ENCODE measurements at places on chromosomes 2 and 18.

- no peak for DNase-seq
These were observed 52.9 kb downstream of the EN1 start for GRCh38 chr2:118794546-118794945.

DNA sequence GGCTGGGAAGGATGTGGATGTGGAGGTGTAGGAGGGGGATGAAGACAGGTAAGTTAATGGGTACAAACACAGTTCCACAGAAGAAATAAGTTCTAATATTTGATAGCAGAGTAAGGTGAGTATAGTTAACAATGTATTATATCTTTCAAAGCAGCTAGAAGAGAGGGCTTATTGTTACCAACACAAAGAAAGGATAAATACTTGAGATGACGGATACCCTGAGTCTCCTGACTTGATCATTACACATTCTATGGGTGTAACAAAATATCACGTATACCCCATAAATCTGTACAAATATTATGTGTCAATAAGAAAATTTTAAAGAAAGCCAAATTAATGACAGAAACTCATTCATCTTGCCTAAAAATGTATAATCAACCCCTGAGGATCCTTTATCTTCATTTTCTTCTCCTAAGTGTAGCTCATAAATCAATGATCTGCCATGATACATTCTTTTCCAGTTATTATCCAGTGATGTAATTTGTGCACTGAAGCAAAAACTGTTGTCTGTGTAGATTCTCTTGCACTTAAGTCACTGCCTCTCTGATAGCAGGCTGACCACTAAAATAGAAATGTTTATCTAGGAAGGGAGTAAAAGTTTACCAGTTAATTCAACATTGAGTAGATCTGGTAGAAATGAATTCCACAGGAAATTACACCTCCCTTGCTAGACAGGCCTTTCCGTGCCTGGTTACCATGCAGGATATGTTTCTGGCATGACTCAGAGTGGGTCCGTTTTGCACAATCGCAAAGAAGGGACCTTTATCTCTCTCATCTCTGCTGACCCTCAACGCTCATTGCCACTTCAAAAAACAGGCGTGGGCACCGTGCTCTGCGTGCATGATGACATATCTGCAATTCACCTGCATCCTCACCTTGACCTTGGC, 249.7 kb upstream of the NCKAP5 start:
- DNase-seq: no peak

DNA sequence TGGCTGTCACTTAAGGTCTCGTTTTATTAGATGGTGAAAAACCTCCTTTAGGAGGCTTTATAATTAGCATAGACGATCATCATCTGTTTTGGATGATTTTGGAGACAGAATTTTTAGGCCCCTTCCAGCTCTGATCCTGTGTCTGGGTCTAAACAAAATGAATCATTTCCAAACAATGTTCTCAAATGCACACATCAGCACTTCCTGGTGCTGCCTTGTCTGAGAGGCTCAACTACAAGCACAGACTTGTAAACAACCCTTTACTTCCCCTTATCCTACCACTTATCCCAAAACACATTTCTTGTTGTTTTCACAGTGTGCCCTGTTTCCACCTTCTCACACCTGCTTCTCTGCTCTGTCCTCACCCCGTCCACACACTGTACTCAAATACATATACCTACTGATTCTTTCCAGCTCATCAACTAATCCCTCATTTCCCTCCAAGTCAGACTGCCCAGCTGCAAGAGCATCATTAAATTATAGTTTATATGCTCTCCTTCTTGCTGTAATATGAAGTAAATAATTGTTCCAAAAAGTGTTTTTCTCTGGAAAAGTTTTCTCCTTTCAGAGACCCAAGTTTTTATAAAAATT, 71.2 kb upstream of the COL3A1 start:
- DNase-seq: no peak

GRCh38 chr2:14633461-14634181, 1.1 kb downstream of the LRATD1 start:
- DNase-seq: no peak

DNA sequence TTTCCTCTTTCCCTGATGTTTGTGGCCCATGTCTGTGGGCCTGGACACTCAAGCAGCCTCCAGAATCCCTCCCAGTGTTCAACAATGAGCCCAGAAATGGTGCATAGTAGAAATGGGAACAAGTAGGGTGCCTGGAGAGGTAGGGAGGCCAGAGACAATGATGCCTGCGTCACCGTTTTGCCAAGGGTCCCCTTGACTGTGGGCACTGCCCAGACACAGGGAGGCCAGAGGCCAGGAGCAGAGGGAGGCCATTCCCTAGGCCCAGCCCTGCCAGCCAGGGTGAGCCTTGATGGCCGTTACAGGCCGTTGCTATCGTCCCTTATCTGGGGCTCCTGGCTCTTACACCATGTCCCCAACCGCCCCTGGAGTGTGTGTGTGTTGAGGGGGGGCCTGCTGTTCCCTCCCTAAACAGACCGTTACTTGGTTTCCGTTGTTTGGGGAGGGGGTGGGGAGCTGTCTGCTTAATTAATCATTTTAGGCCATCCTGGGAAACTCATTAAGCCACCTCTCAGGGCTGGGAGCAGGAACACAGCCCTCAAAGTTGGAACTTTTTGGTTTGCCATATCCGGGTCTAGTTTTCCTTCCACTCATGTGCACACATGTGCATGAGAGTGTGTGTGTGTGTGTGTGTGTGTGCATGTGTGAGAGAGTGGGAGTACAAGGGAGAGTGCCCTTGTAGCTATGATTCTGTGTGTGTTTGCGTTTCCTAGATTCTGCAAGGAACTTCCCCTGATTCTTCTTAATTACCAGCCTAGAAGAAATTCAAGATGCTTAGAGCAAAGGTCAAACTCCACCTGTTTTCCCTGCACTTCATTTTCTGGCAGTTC, 135.2 kb upstream of the HAAO start:
- DNase-seq: no peak

GRCh38 chr2:138421315-138421970, 80.1 kb upstream of the SPOPL start:
- no peak for DNase-seq

GRCh38 chr2:150911766-150912280, 349.8 kb downstream of the RBM43 start:
- no peak for DNase-seq

DNA sequence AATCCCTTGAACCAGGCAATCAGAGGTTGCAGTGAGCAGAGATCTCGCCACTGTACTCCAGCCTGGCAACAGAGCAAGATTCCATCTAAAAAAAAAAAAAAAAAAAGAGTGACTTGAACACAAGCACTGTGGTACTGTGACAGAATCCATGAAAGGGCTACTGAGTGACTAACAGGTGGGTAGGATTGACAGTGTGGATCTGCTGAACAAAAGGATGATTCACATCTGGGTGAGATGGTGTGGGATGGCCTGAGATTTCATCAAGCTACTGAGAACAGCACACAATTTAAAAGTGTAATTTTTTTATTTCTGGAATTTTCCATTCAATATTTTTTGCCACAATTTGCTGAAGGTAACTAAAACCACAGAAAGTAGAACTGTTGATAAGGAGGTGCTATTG, 13.3 kb upstream of the SP3 start:
- DNase-seq: no peak

GRCh38 chr18:12990641-12990966, 558 bp upstream of the CEP192 start:
- DNase-seq: no peak

DNA sequence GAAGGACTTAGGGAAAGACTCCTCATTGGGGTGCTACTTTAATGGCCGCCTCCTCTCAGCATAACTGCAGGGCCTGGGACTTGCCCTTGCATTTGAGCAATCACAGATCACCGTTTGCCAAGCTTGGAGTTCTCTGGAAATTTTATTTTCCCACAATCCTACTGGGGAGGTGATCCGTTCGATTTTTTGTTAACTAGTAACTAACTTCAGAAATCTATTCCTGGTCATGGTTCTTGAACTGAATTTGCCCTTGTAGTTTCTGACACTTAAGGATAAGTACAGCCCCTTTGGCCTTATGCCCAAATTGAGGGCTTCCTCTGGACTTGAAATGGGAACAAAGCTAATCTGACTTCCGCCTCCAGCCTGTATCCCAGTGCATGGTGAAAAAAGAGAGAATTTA, 60.5 kb upstream of the ST3GAL5 start:
- no peak for DNase-seq

DNA sequence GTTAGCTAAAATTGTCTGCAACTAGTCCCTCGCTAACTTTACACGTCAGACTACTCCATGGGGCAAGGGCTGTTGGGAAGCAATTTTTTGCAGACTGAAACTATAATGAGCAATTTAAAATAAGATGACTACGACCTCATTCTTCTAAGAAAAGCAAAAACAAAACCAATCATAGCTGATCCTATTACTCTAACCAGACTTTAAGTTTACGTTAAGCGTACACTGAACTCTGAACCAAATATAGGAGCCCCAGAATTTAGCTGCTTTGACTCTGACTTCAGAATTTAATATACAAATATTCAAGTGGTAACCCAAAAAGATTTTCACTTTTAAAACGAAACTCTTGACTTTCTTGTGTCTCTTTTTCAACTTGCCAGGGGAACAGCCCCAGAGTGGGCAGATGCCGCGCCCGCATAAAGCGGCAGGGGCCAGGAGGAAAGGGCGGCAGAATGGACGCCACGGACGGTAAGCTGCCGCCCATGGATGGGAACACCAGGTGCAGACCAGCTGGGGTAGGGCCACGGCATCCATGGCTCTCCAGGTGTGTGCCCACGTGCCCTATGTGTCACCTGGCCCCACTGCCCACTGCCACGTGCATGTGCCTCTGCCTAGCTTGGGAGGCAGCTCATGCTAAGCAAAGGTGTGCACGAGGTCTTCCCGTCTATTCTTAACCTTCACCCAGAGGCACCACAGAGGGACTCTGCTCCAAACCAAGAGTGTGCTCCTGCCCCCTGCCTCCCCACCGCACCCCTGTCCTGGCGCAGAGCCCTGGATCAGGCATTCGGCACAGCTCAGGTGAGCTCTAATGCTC, 217.6 kb downstream of the HDAC4 start:
- no peak for DNase-seq

DNA sequence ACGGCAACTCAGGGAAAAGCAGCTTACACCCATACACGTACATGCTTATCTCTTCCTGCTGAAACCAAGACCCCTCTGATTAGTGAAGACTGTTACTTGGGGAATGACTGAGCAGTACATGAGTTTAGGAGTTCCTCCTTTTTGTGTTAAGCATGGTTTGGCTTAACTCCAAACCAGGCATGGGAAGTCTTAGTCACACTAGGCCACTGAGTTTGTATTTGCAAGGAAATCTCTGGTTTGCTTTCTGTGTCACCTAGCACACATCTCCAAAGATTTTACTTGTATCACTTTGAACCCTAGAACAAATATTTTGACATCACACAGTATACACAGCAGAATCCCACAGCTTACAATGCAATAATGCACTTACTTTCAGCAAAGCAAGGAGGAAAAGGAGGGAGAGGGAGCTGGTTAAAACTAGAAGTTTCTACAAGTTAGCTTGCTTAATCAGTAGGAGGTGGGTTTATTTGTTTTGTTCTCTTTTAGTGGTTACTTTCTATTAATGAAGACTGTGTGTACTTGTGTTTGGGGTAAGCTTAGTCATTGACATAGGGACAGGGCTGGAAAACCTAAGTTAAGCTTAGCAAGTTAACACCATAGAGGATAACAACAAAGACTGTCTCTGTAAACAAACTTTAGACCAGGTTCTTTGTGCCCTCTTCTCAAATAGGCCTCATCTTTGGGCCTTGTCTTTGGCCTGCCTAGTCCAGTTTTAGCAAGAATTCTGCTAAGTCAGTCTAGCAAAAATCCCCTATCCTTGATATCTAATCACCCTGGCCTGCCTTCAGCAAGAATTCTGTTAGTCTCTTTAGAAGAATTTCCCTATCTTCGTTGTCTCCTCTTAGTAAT, 219.4 kb downstream of the MREG start:
- no peak for DNase-seq

- DNase-seq: peak; percentile 67
These were observed 16.4 kb upstream of the THADA start for GRCh38 chr2:43611987-43612894.

DNA sequence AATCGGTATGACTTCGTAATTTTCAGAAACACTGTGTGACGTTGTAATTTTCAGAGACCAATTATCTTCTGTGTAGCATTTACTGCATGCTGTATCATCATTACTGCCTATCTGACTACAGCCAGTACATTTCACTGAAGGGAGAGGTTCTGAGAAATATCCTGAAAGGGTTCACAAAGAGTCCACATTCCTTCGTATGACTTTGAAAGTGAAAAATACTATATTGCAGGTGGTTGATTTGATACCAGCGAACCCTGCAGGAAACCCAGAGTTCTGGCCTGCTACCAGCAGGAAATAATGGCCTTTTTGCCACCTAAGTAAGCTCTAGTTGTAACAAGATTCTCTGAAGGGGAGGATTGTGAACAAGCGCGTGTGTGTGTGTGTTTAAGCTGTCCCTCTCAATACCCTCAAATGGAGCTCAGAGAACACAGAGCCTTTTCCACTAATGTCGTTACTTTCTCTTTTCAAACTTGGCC, 155.5 kb downstream of the ARHGAP28 start:
- DNase-seq: no peak

GRCh38 chr18:31209041-31209440, 46.4 kb upstream of the DSC1 start:
- DNase-seq: no peak

DNA sequence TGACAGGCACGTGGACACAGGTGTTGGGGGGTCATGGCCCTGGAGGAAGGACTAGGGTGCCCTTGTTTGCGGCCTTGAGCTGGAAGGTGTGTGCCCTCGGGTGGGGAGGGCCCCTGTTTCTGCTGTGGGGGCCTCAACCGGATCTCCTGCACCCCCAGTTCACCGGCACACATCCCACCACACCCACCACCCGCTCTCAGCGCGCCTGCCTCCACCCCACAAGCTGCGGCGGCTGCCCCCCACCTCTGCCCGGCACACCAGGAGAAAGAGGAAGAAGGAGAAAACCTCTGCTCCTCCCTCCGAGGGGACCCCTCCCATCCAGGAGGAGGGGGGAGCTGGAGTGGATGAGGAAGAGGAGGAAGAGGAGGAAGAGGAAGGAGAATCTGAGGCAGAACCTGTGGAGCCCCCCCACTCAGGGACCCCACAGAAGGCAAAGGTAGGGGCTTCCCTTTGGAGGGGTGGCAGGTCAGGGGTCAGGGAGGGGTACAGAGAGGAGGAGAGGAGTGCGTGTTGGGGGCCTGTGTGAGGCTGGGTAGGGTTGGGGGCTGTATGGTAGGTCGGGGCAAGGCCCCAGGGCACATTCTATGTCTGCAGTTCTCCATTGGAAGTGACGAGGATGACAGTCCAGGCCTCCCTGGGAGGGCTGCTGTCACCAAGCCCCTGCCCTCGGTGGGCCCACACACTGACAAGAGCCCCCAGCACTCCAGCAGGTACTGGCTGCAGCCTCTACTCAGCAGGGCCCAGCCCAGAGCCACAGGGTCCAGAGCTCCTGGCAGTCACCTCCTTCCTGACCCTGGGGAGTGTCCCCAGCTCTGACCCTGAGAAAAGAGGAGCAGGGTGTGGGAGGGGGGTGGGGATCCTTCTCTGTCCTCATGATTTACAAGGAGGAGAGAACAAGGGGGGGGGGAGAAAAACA, 1.8 kb downstream of the SLC4A3 start:
- no peak for DNase-seq

- DNase-seq: no peak
These were observed 864.3 kb upstream of the SOX11 start for GRCh38 chr2:4827836-4828235.

All from effector memory CD8-positive, alpha-beta T cell (primary cell).